ENCODE measurements at places on chromosomes 3 and 15.
A peak's percentile ranks its signal among the peaks of the same experiment; 100 is the strongest.

DNA sequence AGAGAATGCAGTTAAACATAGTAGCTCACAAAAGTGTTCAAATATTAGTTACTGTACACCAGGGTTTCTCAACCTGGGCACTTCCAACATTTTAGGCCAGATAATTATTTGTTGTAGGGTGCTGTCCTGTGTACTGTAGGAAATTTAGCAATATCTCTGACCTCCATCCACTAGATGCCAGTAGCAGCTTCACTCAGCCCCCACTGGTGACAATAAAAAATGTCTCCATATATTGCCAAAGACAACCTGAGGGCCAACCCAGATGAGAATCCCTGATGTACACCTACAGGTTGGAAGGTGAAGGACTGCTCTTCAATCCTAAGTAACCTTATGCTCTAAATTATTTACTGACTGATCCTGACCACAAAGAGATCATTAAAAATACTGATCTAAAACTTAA is 32.5 kb downstream of the DCUN1D1 start:
- no peak for DNase-seq

DNA sequence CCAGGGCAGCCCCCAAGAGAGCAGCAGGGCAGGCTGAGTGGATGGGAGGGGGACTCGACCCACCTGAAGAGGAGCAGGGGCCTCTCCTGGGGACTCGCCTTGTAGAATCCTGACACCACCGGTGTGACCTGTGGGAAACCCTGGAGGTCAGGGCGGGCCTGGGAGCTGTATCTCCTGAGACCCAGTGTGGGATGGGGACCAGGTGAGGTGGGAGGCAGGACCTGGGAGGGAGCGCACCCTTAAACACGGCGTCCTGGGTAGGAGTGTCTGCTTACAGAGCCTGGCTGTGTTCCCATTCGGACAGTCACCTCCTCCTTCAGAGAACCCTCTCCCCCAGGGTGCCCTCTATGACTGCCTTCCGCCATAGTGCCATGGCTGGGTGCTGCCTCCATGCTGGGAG is 27.1 kb downstream of the C15orf39 start:
- DNase-seq, result no peak

GRCh38 chr3:141538568-141539240 is 51.9 kb downstream of the RASA2 start:
- DNase-seq, result no peak

GRCh38 chr3:154844863-154845262 is 235.3 kb upstream of the MME start:
- no peak for DNase-seq

GRCh38 chr3:75341324-75342067 is 322.6 kb upstream of the FRG2C start:
- no peak for DNase-seq

DNA sequence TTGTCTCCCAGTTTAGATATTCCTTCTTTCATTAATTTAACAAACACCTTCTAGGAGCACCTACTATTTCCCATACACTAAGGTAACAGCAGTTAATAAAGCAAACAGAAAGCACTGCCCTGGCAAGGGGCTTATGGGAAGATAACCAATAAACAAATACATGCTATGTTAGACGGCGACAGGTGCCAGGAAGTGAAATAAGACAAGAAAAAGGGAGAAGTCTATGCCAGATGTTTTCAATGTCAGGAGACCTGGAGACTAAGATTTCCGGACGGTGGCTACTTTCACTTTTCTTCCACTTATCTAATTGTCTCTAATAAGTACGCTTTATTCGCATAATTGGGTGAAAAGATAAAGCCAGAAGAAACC is 32.5 kb upstream of the ZNF445 start:
- DNase-seq, result no peak

DNA sequence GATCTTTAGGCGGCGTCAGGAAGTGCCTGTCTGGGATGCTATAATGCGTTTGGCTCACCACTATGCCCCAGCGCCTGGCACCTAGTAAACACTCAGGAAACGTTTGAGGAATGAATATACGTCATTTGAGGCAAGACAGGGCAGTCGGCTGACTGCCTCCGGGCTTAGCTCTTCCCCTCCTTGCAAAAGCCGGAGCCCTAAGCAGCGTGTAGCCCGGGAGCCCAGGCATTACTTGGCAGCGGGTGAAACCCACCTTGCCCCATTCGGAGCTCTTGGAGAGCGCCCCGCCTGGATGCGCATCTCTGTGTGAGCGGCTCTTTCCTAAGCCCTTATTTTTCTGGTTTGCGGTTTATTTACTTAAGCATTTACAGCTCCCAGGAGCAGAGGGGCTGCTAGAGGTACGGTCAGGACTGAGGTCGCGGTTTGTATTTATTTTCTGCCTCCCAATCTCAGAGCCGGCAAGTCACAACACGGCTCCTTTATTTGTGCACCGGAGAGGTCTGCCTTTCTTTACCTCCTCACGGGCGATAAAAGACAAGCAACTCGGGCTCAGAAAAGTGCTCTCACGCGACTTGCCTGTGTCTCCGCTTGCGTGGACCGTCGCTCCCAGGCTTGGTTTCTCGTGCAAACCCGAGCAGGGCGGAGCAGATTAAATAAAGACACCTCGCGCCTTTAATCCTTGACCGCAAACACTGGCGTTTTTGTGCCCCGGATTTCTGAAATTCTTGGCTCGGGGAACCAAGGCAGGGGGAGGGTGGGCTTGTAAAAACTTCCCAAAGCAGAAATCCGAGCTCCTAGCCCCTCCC is 737 bp upstream of the ITPR1 start:
- DNase-seq, result peak; percentile 91

- DNase-seq, result no peak
These were observed 5.7 kb downstream of the VGLL4 start for GRCh38 chr3:11637901-11638458.

DNA sequence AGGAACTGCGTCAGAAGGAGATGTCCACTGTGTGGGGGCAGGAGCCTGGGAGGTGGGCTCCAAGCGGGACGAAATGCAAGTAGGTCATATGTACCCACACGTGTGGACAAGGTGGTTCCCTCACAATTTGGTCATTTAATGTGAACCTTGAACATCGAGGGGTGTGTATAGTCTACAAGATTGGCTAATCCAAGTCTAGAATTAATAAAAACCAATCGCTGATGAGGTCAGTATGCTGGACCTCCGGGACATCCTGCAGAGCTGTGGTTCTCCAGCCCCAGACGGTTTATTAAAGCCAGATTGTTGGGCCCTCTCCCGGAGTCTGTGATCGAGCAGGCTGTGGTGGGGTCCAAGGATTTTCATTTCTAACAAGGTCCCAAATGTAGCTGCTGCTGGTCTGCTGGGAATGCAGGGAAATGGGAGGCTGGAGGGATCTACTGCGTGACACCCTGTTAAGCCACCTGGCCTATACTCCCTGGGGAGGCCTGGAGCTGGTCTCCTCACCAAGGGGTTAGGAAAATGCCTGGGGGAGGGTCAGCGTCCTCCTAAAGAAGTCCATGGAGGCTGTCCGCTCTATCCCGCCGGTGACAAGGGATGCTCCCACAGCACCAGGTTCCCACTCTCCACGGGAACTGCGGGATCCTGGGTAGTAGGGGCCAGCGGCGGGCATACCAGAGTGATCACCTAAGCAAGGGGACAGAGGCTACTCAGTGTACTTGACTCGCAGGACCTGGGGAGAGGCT is 25.1 kb downstream of the PCSK6 start:
- DNase-seq, result peak; percentile 56

GRCh38 chr3:29934751-29935150 is 653.9 kb downstream of the RBMS3 start:
- DNase-seq, result no peak

DNA sequence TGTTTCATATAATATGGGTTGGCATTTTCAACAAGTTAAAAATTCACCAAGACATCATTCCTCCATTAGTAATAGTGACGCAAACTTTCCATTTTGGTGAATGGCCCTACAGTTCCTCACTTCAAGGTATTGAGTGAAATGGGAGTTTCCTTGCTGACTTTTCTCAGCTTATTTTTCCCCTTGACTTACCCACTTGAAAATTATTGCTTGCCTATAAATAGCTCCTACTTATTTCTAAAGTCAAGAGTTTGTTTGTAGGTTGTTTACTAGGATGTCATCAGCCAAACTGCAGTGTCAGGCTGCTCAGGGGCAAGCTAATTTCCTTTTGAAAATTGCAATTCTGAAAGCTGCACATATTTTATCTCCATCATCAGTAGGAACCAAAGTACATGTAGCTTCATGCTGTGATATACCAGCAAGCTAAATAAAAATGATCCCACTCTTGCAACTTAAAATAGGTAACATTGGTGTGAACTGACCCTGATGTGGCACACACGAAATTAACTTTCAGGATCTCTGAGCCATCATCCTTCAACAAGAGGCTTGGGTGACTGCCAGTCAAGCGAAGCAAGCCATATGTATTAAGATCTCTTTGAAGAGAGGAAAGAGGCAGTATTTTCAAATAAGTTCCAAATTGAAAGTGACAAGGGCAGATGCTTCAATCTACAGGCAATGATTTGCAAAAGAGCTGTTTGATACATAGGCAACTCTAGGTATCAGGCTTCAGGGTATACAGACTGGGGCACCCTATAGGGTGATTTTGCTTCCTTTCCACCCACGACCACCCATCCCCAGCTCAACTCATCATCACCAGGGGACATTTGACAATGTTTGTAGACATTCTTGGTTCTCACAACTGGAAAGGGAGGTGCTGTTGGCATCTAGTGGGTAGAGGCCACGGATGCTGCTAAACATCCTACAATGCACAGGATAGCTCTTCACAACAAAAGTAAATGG is 66.8 kb upstream of the RASGRP1 start:
- DNase-seq, result no peak

GRCh38 chr3:55899887-55900286 is 412.8 kb upstream of the WNT5A start:
- no peak for DNase-seq

GRCh38 chr15:40855706-40856234 is 11.9 kb downstream of the SPINT1 start:
- no peak for DNase-seq

- no peak for DNase-seq
These were observed 29.9 kb upstream of the GHSR start for GRCh38 chr3:172478116-172478515.

DNA sequence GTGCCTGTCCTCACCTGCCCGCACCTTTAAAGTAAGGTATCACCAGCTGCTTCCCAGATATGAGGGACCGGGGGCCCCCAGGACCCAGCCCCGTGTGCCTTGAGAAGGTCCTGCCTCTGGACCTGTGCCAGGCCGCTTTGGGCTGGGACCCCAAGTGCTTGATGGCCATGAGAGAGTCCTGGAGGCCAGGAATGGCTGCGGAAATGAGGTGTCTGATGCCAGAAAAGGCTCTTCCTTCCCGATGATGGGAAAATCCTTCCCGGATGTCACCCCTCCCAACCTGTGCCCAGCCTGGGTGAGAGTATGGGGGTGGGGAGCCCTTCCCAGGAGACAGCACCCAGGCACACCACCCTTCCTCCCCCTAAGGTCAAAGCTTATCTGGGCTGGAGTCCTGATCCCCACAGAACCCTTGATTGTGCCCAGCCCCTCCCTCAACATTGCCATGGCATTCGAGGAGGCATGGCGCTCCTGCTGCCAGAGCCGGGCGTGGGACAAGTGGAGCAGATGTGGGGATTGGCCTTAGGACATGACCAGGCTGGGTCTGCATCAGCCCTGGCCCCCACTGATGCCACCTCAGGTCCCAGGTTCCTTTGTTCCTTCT is 14.2 kb downstream of the SEMA3F start:
- DNase-seq, result no peak

DNA sequence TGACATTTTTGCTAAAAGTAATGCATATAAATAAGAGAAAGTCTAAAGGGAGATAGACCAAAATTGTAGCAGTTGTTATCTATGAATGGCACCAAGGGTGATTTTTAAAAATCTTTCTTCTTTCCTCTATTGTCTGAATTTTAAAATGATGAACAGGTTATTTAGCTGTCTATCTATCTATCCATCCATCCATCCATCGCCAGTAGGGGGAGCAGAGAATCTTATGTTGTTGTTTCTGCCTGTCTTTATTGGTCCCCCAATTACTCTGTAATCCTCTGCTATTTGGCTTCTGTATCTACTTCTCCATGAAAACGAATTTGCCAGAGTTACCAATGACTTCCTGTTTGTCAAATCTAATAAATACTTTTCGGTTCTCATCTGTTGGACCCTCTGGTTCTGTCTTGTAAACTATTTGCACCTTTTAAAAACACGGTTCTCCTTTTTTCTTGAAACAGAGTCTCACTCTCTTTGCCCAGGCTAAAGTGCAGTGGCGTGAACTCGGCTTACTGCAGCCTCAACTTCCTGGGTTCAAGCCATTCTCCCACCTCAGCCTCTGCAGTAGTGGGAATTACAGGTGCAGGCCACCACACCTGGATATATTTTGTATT is 86.0 kb downstream of the ECT2 start:
- no peak for DNase-seq

DNA sequence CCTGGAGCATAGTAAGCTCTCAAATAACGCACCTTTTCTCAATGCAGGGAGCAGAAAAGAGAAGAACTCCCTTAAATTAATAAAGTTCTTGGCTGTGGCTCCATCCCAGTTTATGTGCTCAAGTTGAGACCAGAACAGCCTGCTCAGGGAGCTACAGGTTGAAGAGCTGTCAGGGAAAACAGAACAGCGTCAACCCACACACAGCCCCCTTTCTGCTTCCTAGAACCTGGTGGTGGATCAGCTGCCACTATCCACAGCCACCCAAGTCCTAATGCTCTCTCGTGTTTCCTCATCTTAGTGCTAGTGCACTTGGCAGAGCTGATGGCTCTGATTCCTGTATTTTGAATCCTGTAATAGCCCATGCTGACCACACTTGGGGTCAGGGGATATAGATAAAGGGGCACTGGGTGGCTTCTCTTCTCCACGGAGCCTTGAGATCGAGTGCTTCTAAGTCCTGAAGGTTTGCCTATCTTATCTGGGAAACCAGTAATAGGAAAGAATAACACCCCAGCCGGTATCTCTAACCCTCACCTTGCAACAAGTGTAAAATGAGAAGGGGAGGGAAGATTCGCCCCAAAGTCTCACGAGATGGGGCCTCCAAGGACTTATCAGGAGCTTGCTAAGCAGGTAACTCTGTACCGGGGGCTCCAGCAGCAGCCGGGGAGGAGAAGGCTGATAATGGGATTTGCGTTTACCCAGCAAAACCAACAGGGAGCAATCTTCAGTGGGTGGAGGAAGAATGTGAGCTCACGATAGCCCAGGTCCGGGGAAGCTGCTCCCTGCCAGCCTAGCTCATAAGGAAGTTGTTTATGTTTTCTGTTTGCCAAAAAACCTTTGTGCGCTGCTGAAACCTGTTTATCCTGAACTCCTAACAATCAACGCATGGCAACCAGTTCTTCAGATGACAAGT is 136.2 kb upstream of the ICE2 start:
- no peak for DNase-seq

GRCh38 chr3:87462228-87462627 is 185.8 kb upstream of the POU1F1 start:
- DNase-seq, result no peak
